Activated naive CD8-positive, alpha-beta T cell treated with anti-CD3 and anti-CD28 coated beads for 36 hours (primary cell): ENCODE measurements at places on chromosomes 7 and 10.

DNA sequence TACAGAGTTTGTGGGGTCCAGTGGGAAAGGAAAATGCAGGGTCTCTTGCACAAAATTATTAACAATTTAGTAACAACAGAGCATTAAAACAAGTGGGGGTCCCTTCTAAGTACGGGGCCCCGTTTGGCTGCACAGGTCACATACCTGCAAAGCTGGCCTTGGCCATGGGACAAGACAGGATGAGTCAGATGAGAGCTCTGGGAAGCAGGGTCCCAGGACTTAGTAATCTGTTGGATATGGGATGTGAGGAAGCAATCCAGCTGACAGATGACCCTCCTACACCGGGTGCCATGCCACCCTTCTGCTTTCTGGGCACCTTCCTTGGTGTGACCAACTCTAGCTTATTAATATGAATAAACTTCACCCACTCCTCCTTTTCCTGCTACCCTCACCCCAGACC is 3.2 kb upstream of the DUSP5 start:
- no peak for DNase-seq

- no peak for DNase-seq
Observed at GRCh38 chr7:2692543-2692942, 4.5 kb downstream of the AMZ1 start.

DNA sequence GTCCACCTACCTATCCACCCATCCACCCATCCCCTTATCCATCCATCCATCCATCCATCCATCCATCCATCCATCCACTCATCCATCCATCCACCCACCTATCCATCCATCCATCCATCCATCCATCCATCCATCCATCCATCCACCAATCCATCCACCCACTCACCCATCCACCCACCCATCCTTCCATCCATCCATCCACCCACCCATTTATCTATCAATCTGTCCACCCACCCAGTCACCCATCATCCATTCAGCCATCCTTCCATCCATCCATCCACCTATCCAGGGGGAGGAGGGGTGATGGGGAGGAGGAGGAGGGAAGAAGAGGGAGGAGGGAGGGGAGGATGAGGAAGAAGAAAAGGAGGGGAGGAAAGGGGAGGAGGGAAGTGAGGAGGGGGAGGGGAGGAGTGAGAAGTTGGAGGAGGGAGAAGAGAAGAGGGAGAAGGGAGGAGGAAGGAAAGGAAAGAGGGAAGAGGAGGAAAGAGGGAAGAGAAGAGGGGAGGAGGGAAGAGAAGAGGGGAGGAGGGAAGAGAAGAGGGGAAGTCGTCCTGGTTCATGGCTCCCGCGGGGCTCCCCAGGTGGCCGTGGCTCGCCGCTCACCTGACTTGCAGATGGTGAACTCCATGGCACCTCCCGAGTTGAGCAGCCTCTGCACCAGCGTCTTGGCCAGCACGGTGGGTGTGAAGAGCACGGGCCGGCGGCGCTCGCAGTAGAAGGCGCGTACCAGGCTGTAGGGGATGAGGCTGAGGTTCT is 68.8 kb upstream of the GNA12 start:
- no peak for DNase-seq

DNA sequence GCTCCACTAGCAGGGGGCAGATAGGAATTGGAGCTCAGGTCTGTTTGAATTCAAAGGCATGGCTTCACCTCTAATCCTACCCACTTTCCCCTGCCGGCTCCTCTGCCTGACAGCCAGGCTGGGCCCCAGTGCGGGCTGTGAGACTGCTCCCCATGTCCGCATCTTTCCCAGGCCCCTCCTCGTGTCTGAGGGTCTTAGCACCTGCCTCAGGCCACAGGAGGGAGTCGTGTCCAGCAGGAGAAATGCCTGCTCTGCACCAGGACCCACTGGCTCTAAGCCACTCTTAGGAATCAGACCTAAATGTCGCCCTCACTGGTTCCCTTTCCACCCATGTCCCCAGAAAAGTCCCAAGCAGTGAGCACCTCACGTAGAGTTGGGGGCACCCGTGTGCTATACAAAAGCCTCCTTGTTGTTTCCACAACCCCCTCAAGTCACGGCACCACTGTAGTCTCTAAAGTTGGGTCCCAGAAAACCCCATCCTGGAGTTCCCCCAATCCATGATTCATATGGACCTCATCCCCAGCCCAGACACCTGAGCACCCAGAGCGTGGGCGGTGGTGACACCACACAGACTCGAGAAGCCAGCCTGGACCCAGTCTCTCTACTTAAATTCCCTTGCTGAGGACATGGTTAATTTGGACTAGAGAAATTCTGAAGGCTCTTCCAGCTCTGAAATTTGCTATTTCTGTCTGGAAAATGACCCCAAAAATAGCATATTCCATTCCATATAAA is 466.4 kb upstream of the ZMIZ1 start:
- peak; percentile 10 for DNase-seq

GRCh38 chr10:116154651-116155050 is 118.4 kb downstream of the GFRA1 start:
- no peak for DNase-seq

DNA sequence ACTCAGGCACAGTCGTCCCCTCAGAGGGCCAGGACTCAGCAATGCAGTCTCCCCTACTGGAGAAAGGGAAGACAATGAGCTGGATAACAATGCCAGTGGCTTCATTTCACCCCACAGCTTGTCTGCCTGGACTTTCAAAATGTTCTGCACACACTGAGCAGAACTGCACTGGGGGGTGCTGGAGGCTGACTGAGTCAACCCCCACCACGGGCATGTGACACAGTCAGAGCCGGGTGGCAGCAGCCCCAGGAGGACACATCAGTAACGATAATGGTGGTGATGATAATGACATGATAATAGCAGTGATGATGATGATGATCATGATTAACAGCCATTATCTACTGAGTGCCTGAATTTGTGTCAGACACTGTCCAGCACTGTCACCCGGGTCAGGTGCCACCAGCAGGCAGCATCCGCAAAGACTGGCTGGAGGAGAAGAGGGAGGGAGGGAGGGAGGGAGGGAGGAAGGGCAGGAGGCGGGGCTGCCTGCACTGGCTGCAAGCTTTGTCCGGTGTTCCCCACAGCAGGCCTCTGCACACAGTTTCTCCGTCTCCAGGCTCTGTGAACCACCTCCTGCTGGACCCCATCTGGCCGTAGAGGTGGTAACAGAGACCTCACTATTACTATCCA is 67.4 kb downstream of the PLXNA4 start:
- DNase-seq = no peak

DNA sequence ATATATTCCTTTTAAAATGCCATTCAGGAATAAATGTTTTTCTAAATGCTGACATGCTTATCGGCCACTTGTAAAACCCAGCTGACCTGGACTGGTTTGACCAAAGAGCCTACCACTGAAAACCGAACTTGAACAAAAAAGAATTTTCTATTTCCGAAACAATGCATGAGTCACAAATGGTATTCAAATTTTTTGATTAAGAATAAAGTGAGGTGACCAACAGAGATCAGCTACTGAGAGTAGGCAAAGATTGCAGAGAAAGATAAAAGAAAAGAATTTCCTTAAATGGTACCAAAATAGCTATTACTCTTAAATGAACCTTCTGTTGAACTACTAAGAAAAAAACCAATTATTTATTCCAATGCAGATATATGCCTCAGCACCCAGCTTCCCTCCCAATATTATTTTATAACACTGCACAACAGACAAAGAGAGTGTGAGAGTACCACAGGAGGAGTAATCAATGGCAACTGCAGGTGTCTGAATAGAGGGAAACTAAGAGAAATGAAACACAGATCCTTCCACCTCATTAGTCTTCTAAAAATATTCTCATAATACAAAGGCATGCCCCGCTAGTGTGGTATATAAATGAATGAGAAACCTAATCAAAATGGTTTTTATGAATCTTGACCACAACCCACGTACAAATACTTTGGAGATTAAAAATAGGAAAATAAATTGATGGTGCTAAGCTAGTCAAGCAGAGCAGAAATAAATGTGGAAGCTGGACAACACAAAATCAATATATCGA is 20.1 kb downstream of the OSBPL3 start:
- DNase-seq = no peak

GRCh38 chr10:118116715-118117449 is 70.1 kb upstream of the RAB11FIP2 start:
- no peak for DNase-seq

DNA sequence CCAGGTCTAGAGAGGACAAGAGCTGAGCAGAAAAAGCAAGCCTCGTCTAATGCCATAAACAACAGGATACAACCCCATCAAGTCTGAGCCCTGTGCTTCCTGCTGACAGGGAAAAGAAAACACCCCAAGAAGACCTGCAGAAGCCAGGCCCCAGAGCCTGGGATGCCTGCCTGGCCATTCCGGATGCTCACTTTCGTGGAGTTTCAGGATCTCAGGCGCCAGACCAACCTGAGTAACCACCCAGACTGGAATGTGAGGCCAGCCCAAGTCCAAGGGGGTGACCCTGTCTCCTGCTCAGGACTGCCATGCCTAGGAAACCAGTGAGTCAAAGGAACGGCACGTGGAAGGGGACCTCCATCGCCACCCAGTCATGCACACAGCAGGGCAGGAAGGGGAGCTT is 74.3 kb downstream of the PLXNA4 start:
- no peak for DNase-seq

- no peak for DNase-seq
Observed at GRCh38 chr10:86601956-86602602, 52.3 kb upstream of the OPN4 start.

DNA sequence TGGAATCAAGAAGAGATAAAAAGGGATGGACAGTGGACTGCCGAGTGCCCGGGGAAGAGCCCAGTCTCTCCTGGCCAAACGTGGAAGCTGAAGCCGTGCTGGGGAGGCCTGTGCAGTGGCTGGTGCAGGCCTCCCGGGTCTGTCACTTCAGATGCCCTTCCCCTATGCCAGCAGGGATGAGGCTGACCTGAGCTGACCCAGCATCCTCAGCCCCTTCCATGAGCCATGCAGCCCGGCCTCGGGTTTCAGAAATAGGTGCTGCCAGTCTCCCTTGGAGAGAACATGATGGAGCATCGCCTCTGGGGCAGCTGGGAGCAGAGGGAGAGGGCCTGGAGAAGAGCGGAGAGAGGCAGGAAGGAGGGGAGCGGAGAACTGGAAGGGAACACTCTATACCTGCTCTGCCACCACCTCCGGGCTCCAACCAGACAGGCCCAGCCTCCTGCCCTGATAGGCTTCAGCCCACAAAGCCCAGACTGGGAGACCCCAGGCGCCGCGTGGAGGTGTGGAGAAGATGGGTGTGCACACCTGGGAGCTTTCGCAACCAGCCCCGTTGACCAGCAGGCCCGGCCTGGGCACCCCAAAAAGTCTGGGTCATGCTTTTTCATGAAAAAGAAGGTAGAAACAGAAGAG is 68.6 kb upstream of the PPP2R2D start:
- no peak for DNase-seq

DNA sequence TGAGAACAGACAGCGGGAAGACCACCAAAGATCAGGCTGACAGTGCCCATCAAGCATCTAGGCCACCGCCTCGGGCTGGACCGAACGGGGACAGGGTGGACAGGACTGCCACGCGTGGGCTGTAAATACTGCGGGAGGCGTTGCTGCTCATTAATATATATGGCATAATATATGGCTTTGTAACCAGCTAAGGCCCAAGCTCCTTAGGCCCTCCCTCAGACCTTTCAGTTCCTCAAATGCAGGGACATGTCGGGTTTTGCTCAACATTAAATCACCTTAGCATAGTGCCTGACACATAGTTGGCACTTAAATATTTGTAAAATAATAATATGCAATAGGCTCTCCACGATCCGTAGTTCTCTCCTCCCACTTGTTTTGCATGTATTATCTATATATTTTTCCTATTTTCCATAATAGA is 402 bp upstream of the TMEM168 start:
- peak; percentile 6 for DNase-seq

DNA sequence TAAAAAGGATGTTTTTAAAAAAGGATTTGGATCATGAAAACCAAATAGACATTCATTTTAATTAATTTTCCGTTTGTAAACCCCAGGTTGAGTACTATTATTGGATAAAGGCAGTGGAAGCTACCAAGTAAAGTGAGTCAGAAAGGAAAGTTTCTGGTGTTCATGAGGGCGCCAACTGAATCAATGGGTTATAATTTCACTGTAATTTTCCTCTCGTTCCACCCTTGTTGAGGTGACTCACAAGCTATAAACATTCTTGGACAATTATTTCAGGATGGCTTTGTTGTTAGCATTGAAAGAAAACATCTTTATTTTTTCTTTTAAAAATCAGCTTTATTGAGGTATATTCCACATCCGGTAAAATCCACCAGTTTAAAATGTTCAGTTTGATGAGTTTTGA is 5.1 kb upstream of the FAM133B start:
- no peak for DNase-seq

GRCh38 chr7:149680331-149681025 is 92.9 kb downstream of the ZNF467 start:
- DNase-seq = no peak
